Aortic smooth muscle cell (primary cell): ENCODE measurements at places on chromosomes 13 and 19. TPM values are rescaled to one million over a fixed set of nuclear protein-coding genes. Genes with fewer than 3 reads are reported as not detected.

OSCAR gene
- total RNA-seq = 0.06 and 0.13 TPM in 2 replicates

SIGLEC10 gene
- total RNA-seq = not detected in 2 replicates

FGF22 gene
- total RNA-seq = 0.06 and 0.26 TPM in 2 replicates

ZNF580 gene
- 5.5 and 5.8 TPM in 2 replicates for total RNA-seq

RDH13 gene
- total RNA-seq = 7.3 and 9.5 TPM in 2 replicates

SMIM44 gene
- total RNA-seq = not detected in 2 replicates

CD177 gene
- total RNA-seq = not detected in 2 replicates

CDC42EP5 gene
- 23.9 and 33.4 TPM in 2 replicates for total RNA-seq

ABHD17A gene
- 83.9 and 92.3 TPM in 2 replicates for total RNA-seq

GRK1 gene
- total RNA-seq = not detected in 2 replicates

GPR4 gene
- 0.40 and 0.99 TPM in 2 replicates for total RNA-seq

ETV2 gene
- total RNA-seq = 0.12 and 0.26 TPM in 2 replicates

RFPL4AL1 gene
- total RNA-seq = not detected in 2 replicates

PNMA8A gene
- 1.2 and 4.8 TPM in 2 replicates for total RNA-seq

CYP2B6 gene
- total RNA-seq = not detected in 2 replicates

GPR183 gene
- total RNA-seq = not detected in 2 replicates

CGB2 gene
- total RNA-seq = not detected in 2 replicates

MCEMP1 gene
- total RNA-seq = not detected in 2 replicates

PRTN3 gene
- total RNA-seq = not detected in 2 replicates

CRX gene
- total RNA-seq = not detected in 2 replicates

FFAR3 gene
- not detected in 2 replicates for total RNA-seq

FAAP24 gene
- 1.6 and 2.7 TPM in 2 replicates for total RNA-seq

SELENOV gene
- not detected in 2 replicates for total RNA-seq

SACS gene
- total RNA-seq = 72.9 and 77.9 TPM in 2 replicates

ACTMAP gene
- total RNA-seq = 0.53 and 0.56 TPM in 2 replicates

ZNF628 gene
- total RNA-seq = 0.66 and 0.87 TPM in 2 replicates

PRR19 gene
- 0.13 and 0.25 TPM in 2 replicates for total RNA-seq

ADGRL1 gene
- total RNA-seq = 2.4 and 3.3 TPM in 2 replicates

DBP gene
- total RNA-seq = 6.7 and 10.6 TPM in 2 replicates

KMT5C gene
- total RNA-seq = 4.8 and 6.7 TPM in 2 replicates

LILRB1 gene
- total RNA-seq = not detected in 2 replicates
